ENCODE measurements at places on chromosomes 6 and 20. TPM values are rescaled to one million over a fixed set of nuclear protein-coding genes. Genes with fewer than 3 reads are reported as not detected.

The CDKN1A gene
- 0.12 TPM for polyA plus RNA-seq

The PRR18 gene
- polyA plus RNA-seq, result not detected

The LINC00237 gene
- 0.56 TPM for polyA plus RNA-seq

The PLN gene
- 0.27 TPM for polyA plus RNA-seq

The SLC24A3 gene
- not detected for polyA plus RNA-seq

The CGA gene
- not detected for polyA plus RNA-seq

The EPM2A gene
- 7.9 TPM for polyA plus RNA-seq

The ADAM33 gene
- polyA plus RNA-seq, result not detected

The MEI4 gene
- polyA plus RNA-seq, result not detected

The NRSN2 gene
- polyA plus RNA-seq, result 3.6 TPM

The CNKSR3 gene
- not detected for polyA plus RNA-seq

The ZSWIM1 gene
- polyA plus RNA-seq, result 1.7 TPM

The ATP9A gene
- not detected for polyA plus RNA-seq

The THBS2 gene
- 0.02 TPM for polyA plus RNA-seq

The REM1 gene
- polyA plus RNA-seq, result not detected

The DACT2 gene
- not detected for polyA plus RNA-seq

The CCN6 gene
- 0.21 TPM for polyA plus RNA-seq

The SLC22A1 gene
- not detected for polyA plus RNA-seq

The OR2B6 gene
- polyA plus RNA-seq, result not detected

The XKR7 gene
- not detected for polyA plus RNA-seq

The TREML2 gene
- 0.65 TPM for polyA plus RNA-seq

Measured in naive thymus-derived CD8-positive, alpha-beta T cell (primary cell).